ENCODE measurements at places on chromosomes 2 and 18.
A peak's percentile ranks its signal among the peaks of the same experiment; 100 is the strongest.

- no peak for DNase-seq
These were observed 850.6 kb upstream of the ACVR2A start for GRCh38 chr2:146994246-146994645.

- no peak for DNase-seq
These were observed 58.1 kb downstream of the CLASP1 start for GRCh38 chr2:121591199-121591598.

GRCh38 chr18:53441761-53442414 is 782.6 kb downstream of the MBD2 start:
- DNase-seq: no peak

- no peak for DNase-seq
These were observed 19.7 kb upstream of the SFXN5 start for GRCh38 chr2:73091164-73091563.

GRCh38 chr18:36717422-36718110 is 111.2 kb downstream of the TPGS2 start:
- no peak for DNase-seq

GRCh38 chr2:223633656-223634055 is 31.5 kb upstream of the SCG2 start:
- DNase-seq: no peak

DNA sequence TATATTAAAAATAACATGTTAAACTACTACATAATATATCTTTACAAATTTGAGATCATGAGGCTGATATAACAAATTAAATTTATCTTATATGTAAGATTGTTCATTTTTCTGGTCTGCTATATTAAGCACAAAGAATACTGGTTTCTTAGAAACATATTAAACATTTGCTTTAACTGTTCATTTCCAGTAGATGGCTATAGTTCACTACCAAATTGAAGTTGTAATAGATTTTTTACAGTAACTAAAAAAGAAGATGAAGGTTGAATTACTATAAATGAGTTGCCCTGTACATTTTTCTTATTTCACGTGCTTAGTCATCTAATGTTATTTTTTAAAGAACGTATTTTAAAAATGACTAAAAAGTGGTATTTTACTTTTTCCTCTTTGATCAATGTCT is 57.0 kb downstream of the ZNF407 start:
- DNase-seq: no peak

- no peak for DNase-seq
These were observed 270.3 kb downstream of the NEDD4L start for GRCh38 chr18:58314284-58314683.

- DNase-seq: no peak
These were observed 21.7 kb downstream of the AKAIN1 start for GRCh38 chr18:5175378-5175777.

DNA sequence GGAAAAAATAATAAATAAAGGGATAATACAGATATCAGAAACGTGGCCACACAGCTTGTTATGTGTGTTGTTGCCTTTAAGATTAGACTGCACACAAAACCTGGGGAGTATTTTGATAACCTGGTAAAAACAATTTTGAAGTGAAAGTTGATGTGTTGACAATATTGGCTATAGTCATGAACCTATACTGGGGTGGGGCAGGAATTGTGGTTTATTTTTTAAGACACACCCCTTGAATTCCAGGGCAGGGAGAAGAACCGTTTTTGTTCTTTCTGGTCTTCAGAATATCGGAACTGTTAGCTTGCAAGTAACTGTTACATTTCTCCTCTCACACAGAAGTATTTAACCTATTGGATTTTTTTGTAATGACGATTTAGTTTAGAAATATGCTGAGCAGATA is 80.4 kb downstream of the LIMS1 start:
- no peak for DNase-seq

DNA sequence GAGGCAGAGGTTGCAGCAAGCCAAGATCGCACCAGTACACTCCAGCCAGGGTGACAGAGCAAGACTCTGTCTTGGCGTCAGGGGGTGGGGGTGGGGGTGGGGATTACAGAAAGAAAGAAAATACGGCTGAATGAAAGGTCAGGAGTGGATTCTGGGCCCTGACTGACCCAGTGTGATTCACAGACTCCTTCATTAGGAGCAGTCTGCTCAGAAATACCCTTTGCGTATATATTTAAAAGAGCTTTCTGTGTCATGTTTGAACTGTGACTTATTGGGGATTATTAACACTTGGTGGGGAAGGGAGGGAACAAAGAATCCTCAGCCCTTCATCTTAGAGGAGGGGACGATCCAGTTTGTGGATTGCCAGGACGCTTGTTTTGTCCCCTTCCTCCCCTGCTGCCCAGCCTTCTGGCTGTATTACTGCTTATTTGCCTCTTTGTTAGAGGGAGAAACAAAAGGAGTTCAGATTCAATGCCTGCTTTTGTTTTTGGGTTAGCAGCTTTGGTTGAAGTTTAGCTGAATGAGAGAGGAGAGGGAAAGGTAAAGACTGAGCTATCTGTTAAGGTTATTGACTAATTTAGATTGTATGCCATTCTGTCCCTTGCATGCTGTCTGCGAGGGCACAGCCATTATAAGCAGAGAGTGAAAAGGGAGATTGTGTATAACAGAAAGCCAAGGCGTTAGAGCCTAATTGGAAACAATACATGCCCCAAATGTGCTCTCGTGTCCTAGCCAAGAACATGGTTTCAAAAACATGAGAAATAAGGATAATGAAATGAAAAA is 118.3 kb downstream of the FMNL2 start:
- DNase-seq: no peak

- no peak for DNase-seq
These were observed 76.4 kb upstream of the MGAT5 start for GRCh38 chr2:134177351-134177931.

DNA sequence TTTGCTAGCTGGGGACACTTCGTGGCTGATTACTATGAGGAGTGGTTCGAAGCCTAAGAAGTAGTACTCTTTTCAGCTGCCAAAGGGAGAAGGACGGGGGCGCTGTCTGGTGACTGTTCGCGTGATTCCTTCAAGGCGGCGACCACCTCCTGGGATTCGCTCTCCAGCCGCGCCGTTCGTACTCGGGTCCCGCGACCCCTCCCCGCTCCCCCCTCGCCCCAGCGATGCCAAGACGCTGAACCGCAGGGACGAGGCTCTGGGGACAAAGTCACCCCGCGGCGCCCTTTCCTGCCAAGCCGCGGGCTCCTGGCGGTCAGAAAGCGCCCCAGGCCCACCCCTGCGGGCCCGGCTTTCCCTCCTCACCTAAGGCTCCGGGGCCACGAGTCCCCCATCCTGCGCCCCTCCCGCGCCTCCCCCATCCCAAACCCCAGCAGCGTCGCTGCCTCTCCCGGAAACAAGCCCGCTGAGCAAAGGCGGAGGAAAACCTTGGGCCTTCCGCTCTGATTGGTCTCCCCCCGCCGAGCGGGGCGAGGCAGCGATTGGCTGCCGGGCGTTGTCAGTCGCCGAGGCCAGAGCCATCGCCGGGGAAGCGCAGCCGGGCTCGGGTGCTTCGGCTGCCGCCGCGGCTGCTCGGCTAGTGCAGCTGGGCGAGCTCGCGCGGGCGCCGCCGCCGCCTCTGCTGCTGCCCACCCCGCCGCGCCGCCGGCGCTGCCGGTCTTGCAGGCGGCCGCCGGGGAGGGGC is 404.3 kb downstream of the XIRP2 start:
- peak; percentile 13 for DNase-seq

GRCh38 chr18:28816155-28816554 is 639.2 kb upstream of the CDH2 start:
- no peak for DNase-seq

GRCh38 chr18:6543330-6543908 is 128.7 kb upstream of the L3MBTL4 start:
- DNase-seq: no peak

- no peak for DNase-seq
These were observed 452.7 kb downstream of the TGIF1 start for GRCh38 chr18:3902676-3903075.

DNA sequence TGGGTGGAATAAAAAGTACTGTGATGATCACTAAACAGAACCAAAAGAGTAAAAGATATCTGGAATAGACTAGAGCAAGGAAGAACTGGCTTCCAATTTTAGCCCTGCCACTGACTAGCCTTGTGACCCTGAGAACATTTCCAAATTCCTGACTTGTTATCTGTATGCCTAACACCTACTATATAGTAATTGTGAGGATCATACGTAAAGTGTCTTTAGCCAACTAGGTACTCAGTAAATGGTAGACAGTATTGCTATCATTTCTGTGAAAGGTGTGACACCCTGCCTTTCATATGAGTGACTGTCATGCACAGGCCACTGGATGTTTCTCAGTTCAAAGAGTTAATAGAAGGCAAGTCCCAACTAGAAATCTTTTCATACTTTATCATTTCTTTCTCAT is 29.8 kb downstream of the CYTIP start:
- DNase-seq: no peak

- no peak for DNase-seq
These were observed 19.0 kb downstream of the BIN1 start for GRCh38 chr2:127087791-127088495.

GRCh38 chr2:161237392-161238264 is 70.6 kb upstream of the PSMD14 start:
- DNase-seq: no peak

DNA sequence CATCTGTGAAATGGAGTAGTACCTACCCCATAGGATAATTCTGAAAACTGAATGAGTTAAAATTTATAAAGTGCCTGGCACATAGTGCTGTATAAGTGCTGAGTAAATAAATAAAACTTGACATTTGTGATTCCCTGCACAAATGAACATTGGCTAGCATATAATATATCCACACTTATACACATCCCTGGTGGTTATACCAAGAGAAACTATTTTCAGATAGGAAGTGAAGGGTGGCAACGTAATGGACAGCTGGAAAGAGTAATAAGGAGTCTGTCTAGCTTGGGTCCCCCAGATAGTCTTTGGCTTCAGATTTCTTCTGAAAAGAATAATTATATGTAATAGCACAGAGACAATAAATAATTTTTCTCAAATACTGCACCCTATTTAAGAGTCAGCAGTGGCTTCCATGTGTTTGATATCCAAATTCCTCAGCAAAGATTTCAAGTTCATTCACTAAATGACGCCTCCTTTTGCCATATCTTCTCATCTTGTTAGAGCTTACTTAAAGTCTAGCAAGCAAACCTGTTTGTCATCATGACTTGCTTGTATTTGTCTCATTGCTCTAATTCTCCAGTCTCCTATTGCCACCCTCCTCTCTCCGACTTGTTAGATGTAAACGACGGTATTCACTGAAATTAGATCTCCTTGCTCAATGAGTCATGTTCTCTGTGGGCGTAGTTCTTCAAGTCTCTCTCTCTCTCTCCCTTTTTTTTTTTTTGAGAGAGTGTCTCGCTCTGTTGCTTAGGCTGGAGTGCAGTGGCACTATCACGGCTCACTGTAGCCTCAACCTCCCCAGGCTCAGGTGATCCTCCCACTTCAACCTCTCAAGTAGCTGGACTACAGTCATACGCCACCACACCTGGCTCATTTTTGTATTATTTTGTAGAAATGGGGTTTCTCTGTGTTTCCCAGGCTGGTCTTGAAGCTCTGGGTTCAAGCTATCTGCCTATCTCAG is 8.7 kb upstream of the ADGRF3 start:
- no peak for DNase-seq

- no peak for DNase-seq
These were observed 361.2 kb upstream of the SOX11 start for GRCh38 chr2:5330961-5331360.

GRCh38 chr2:235500110-235500760 is 6.4 kb downstream of the AGAP1 start:
- no peak for DNase-seq

GRCh38 chr2:75553935-75554531 is 6.7 kb downstream of the EVA1A start:
- no peak for DNase-seq

DNA sequence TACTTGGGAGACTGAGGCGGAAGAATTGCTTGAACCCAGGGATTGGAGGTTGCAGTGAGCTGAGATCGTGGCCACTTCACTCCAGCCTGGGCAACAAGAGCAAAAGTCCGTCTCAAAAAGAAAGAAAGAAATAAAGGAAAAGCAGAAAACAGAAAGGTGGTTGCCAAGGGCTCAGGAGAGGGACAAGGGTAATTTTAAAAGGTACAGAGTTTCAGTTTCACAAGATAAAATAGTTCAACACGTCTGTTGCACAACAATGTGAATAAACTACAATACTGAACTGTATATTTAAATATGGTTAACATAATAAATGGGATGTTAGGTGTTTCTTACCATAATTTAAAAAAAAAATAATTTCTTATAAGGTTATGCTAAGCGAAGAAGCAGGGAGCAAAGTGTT is 12.9 kb downstream of the RPS27A start:
- DNase-seq: no peak

GRCh38 chr2:239368906-239369552 is 31.8 kb downstream of the HDAC4 start:
- no peak for DNase-seq

- DNase-seq: no peak
These were observed 421.5 kb upstream of the POU3F3 start for GRCh38 chr2:104432401-104432800.

DNA sequence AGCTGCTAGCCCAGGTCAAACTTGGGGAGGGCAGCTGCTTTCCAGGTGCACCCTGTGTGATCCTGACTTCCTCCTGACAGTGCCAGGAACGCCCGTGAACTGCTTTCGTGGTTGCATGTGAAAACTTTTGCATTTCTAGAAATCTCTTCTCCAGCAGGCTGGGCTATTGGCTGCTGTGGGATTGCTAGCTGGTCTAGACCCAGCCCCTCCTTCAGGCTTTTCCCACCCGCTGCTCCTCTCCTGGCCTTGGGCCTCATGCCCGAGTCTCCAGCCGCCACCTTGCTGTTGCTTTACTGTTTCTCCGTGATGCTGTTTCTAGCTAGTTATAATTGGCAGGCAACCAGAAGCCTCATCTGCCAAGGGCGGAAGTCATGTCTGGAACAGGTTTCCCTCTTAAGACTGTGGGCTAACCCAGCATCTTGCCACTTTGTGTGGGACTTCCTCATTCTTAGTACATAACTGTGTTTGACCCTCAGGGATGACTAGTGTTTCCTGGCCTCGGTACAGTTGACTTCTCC is 27.0 kb upstream of the MGAT4A start:
- no peak for DNase-seq

Data from NCI-H187 treated with DMSO at 0.1 percent for 48 hours (cell line).